Heart left ventricle (tissue), 16 donors: ENCODE measurements at places on chromosomes 2 and 18. TPM values are rescaled to one million over a fixed set of nuclear protein-coding genes. Genes with fewer than 3 reads are reported as not detected.

DNA sequence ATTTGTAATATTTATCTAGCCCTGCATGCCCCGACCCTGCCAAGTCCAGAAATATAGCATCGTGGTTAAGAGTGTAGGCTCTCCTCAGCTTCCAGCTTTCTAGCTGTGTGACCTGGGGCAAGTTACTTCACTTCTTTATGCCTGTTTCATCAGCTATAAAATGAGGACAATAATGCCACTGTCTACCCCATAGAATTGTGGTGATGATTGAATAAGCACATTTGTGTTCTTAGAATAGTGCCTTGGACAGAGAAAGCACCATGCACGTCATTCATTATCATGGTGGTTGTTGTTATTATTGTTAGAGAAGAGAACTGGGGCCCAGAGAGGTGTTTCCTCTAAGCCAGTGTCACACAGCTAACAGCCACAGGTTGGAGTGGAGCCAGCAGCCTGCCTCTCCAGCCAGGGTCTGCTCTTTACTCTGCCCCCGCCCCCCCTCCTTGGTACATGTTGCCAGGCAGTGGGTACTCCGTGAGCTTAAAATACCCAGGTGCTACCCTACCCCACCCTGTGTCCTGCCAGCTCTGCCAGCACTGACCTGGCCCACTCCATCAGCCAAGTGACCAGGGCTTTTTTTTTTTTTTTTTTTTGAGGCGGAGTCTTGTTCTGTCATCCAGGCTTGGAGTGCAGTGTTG lies 202.1 kb downstream of the CTIF start:
- no peak overlapping the region for H3K4me3 ChIP-seq
- no peaks in the 10 kb centered on the region for H3K27me3 ChIP-seq
- H3K4me1 ChIP-seq = peaks cover 29% of the 10 kb centered on the region
- no peaks in the 10 kb centered on the region for H3K36me3 ChIP-seq
- DNase-seq = peak; percentile 41

The TUBB8B gene
- polyA plus RNA-seq = not detected

The AOX1 gene
- 1.3 TPM for polyA plus RNA-seq

The CBLN2 gene
- polyA plus RNA-seq = 0.08 TPM

The CDH2 gene
- polyA plus RNA-seq = 62.5 TPM

DNA sequence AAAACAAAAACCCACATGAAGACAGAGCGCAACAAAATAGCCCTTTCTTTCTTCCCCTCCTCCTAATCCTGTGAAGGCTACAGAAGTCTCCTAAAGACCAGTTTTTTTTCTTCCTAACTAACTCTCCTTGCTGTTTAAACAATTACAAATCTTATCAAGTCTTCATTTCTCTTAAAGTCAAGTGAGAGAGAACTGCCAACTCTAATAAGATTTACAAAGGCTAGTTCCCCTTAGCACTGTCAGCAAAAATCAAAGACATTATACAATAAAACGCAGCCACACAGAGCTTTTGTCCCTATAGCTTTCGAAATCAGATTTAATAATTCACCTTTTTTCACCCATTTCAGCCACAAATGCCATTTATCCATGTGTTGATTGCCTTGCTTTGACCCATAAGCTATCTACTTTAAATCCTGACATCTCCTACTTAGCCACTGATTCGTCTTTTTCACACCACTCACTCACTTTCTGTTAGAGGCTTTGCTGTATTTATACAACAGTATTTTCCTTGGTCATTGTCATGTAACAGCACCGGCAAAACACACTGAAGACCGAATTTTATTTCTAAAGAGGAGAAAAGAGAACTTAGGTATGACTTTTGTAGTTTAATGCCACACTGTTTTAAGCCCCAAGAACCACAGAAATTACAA lies 5.9 kb downstream of the NRXN1 start:
- DNase-seq = no peak
- no peaks in the 10 kb centered on the region for H3K36me3 ChIP-seq
- no peak overlapping the region for H3K27ac ChIP-seq
- H3K27me3 ChIP-seq = no peaks in the 10 kb centered on the region
- H3K4me1 ChIP-seq = no peaks in the 10 kb centered on the region

GRCh38 chr18:79577451-79578395 lies 101.9 kb upstream of the CTDP1 start:
- peak; percentile 81 for DNase-seq
- H3K36me3 ChIP-seq = no peaks in the 10 kb centered on the region
- peak overlapping the region; percentile 60 for H3K27ac ChIP-seq
- H3K4me1 ChIP-seq = peaks cover 29% of the 10 kb centered on the region
- no peak overlapping the region for H3K4me3 ChIP-seq

The ELOA2 gene
- polyA plus RNA-seq = not detected

The IL37 gene
- polyA plus RNA-seq = not detected

The HOXD13 gene
- polyA plus RNA-seq = not detected

The SULT1C2 gene
- polyA plus RNA-seq = 1.1 TPM

The CTAGE1 gene
- polyA plus RNA-seq = not detected

- no peak overlapping the region for H3K4me3 ChIP-seq
- no peaks in the 10 kb centered on the region for H3K36me3 ChIP-seq
- DNase-seq = no peak
- H3K27ac ChIP-seq = no peak overlapping the region
- H3K4me1 ChIP-seq = peaks cover 12% of the 10 kb centered on the region
Observed at GRCh38 chr18:22221350-22221749, 52.0 kb downstream of the GATA6 start.

The SH2D6 gene
- not detected for polyA plus RNA-seq

GRCh38 chr18:21342372-21342771 lies 100.3 kb downstream of the GREB1L start:
- DNase-seq = no peak
- H3K36me3 ChIP-seq = no peaks in the 10 kb centered on the region
- H3K27me3 ChIP-seq = no peaks in the 10 kb centered on the region
- no peak overlapping the region for H3K4me3 ChIP-seq

DNA sequence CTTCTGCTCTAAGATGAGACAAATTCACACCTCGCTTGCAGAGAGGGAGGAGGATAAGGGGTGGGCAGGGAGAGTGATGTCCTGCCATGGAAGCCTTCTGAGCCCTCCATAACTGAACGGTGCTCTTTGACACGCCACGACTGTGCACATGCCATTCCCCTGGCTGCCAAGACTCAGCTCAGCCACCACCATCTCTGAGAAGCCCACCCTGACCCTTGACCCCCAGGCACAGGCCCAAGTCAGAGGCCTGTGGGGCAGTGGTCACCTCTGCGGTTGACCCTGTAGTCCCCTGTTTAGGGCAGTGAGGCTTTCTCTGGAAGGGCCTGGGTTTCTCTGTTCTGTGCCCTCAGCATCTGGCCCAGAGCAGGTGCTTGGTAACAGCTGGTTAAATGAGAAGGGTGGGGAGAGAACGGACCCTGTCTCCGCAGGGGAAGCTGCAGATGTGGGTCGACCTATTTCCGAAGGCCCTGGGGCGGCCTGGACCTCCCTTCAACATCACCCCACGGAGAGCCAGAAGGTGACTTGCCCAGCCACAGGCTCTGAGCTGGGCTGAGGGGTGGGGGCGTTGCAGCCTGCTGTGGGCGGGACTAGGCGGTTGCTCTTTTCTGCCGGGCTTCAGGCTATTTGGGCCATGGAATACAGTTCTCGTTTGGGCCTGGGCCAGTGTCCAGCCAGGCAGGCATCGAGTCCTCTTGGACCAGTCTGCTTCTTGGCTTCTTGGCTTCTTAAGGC lies 215.1 kb downstream of the DYSF start:
- no peaks in the 10 kb centered on the region for H3K27me3 ChIP-seq
- no peak for DNase-seq
- H3K36me3 ChIP-seq = peaks cover 44% of the 10 kb centered on the region
- no peak overlapping the region for H3K4me3 ChIP-seq
- no peak overlapping the region for H3K27ac ChIP-seq

The CETN1 gene
- polyA plus RNA-seq = not detected

DNA sequence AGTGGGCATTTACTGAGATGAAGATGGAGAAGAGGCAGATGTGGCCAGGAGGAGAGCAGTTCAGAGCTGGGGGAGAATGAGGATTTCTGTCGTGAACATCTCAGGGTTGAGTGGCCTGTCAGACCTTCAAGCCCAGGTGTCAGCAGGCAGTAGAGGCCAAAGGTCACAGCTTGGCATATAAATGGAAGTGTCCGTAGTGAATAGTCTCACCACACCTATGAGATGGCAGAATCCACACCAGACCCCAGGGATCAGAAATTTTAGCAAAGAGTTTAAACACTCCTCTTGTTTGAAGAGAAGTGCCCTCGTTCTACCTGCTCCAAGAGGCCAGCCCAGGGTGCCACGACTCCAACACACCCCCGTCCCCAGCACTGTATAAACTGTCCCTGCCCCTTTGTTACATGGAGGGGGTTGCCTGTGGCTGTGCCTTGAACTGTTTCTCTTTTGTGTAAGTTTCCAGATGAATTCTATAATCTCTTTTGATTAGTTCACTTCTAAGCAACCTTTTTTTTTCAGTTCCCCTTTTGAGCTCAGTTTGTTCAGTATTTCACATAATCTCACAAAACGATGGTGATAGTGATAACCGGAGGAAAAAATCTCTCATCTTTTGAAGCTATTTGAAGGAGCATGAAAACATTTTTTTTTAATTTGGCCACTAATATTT lies 69.0 kb upstream of the TTC39C start:
- DNase-seq = no peak
- no peaks in the 10 kb centered on the region for H3K36me3 ChIP-seq
- no peak overlapping the region for H3K4me3 ChIP-seq
- H3K4me1 ChIP-seq = no peaks in the 10 kb centered on the region
- no peaks in the 10 kb centered on the region for H3K27me3 ChIP-seq

- H3K27me3 ChIP-seq = no peaks in the 10 kb centered on the region
- no peak for DNase-seq
- H3K27ac ChIP-seq = no peak overlapping the region
- H3K36me3 ChIP-seq = no peaks in the 10 kb centered on the region
- H3K4me1 ChIP-seq = no peaks in the 10 kb centered on the region
Observed at GRCh38 chr18:67001052-67001451, 397.2 kb upstream of the CDH19 start.

The PSMA8 gene
- not detected for polyA plus RNA-seq

The VIT gene
- polyA plus RNA-seq = 3.2 TPM

DNA sequence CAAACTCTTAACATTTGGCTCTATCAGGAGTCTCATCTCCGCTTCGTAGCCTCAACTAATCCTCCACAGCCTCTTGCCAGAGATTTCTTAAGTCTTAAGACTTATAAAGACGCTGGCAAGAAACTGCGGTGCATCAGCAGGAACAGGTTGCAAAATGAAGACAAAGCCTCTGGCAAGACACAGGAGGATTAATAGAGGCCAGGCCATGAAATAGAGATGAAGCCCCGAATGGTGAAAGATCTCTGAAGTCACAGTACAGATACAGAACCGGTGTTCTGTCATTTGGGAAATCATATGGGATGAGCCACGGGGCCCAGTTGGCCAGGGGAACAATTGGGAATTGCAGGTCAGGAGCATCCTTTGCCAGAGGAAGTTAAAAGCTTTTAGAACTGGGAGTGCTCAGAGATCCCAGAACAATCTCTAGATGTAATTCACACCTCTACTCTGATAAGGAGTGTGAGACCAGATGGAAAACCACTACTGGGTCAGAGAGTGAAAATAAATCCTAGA lies 190.9 kb upstream of the FOSL2 start:
- DNase-seq = no peak
- H3K36me3 ChIP-seq = no peaks in the 10 kb centered on the region
- no peak overlapping the region for H3K27ac ChIP-seq
- H3K4me3 ChIP-seq = no peak overlapping the region

GRCh38 chr2:81495556-81495955 lies 1191.0 kb upstream of the LRRTM1 start:
- H3K36me3 ChIP-seq = no peaks in the 10 kb centered on the region
- H3K4me3 ChIP-seq = no peak overlapping the region
- H3K27me3 ChIP-seq = no peaks in the 10 kb centered on the region
- DNase-seq = no peak
- H3K4me1 ChIP-seq = no peaks in the 10 kb centered on the region
- H3K27ac ChIP-seq = no peak overlapping the region

The SERPINB7 gene
- polyA plus RNA-seq = not detected

DNA sequence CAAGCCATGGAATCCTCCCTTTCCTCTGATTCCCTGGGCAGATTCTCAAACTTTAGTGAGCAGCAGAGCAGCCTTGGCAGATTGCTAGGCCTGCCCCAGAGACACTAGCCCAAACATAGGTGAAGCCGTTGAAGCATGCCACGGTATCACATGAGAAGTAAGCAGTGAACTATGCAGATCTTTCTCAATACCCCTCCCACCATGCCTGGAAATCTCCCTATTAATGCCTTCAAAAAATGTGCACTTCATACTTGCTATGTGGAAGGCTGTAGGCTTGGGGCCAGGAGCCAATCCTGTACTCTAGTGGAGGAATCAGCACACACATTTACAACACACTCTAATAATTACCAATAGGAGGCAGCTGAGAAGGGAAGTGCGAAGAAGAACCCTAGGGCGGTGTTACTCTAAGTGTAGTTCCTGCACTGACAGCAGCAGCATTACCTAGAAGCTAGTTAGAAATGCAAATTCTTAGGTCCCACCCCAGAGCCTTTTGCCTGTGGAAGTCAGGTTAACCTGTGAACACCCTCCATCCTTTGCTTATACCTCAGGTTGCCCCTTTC lies 305.1 kb upstream of the SPRED2 start:
- no peak overlapping the region for H3K4me3 ChIP-seq
- no peaks in the 10 kb centered on the region for H3K36me3 ChIP-seq
- H3K27me3 ChIP-seq = no peaks in the 10 kb centered on the region
- H3K27ac ChIP-seq = no peak overlapping the region

- no peaks in the 10 kb centered on the region for H3K36me3 ChIP-seq
- no peak overlapping the region for H3K4me3 ChIP-seq
- no peak for DNase-seq
- no peaks in the 10 kb centered on the region for H3K4me1 ChIP-seq
- H3K27ac ChIP-seq = no peak overlapping the region
- no peaks in the 10 kb centered on the region for H3K27me3 ChIP-seq
Observed at GRCh38 chr2:193841384-193842150, 1646.8 kb upstream of the TMEFF2 start.

The CXCR1 gene
- polyA plus RNA-seq = 0.08 TPM

- H3K4me3 ChIP-seq = no peak overlapping the region
- no peaks in the 10 kb centered on the region for H3K27me3 ChIP-seq
- no peak overlapping the region for H3K27ac ChIP-seq
- H3K4me1 ChIP-seq = no peaks in the 10 kb centered on the region
Observed at GRCh38 chr2:142825861-142826260, 51.6 kb upstream of the KYNU start.

DNA sequence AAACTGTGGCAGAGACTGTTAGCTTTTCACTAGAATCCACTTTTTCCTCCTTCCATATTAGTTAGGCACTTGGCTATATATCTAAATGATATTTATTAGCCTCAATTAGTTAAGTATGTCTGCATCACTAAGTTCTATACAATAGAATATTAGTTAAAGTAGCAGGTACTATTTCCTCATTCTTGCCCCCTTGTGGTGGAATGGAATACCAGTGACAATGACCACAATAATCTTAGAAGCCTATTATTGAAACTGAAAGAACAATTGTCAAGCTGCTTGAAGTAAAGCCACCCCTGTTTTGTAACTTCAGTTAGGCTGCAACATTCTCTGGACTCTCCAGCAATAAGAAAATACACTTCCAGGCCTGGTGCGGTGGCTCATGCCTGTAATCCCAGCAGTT lies 476.3 kb upstream of the VWC2L start:
- no peaks in the 10 kb centered on the region for H3K36me3 ChIP-seq
- H3K27ac ChIP-seq = no peak overlapping the region
- H3K27me3 ChIP-seq = no peaks in the 10 kb centered on the region
- no peak for DNase-seq

The GDF7 gene
- polyA plus RNA-seq = 0.30 TPM

The TRAPPC12 gene
- polyA plus RNA-seq = 142 TPM

GRCh38 chr2:199329466-199329865 lies 128.3 kb downstream of the SATB2 start:
- no peaks in the 10 kb centered on the region for H3K36me3 ChIP-seq
- H3K27me3 ChIP-seq = no peaks in the 10 kb centered on the region
- H3K4me3 ChIP-seq = no peak overlapping the region
- no peak overlapping the region for H3K27ac ChIP-seq

GRCh38 chr2:127386246-127386645 lies 1.5 kb downstream of the MAP3K2 start:
- H3K4me3 ChIP-seq = peak overlapping the region; percentile 96
- peak overlapping the region; percentile 100 for H3K27ac ChIP-seq
- DNase-seq = no peak
- H3K27me3 ChIP-seq = no peaks in the 10 kb centered on the region
- H3K4me1 ChIP-seq = peaks cover 58% of the 10 kb centered on the region
